CD4-positive, alpha-beta T cell treated with Interleukin-10 for 1 hour (primary cell): ENCODE measurements at places on chromosomes 5 and 9.

DNA sequence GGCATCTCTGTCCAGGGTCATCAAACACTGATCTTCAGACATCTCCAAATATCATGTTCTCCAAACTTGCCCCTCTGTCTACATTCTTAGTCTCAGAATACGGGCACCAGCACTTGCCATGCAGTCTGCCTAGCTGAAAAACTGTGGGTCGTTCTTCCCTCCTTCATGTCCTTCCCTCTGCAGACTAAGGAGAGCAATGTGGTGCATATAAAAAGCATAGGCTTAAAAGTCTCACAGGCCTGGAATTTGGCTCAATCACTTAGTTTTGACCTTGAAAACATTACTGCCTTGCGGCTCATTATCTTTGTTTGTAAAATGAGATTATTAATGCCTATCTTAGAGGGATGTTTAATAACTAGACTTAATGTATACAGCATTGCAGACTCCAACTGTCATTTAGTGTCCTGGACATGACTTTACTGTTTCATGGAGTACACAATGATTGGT, 362.8 kb downstream of the NPR3 start:
- DNase-seq = no peak

DNA sequence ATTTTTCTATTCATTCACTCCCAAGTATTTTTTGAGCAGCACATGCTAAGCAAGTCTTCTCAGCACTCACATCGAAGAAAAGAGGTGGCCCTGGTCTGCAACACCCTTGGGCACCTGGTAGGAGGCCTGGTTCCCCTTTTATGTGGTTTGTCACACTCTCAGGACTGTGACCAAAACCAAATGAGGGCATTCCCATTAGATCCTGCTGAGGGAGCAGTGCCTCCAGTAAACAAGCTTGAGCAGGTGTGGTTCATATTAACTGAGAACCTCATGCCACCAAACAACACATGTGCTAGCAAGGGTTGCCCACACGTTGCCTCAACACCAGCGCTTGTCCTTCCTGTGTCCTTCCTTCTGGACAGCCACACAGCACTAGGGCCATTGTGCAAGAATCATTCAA, 26.9 kb upstream of the SYK start:
- no peak for DNase-seq

DNA sequence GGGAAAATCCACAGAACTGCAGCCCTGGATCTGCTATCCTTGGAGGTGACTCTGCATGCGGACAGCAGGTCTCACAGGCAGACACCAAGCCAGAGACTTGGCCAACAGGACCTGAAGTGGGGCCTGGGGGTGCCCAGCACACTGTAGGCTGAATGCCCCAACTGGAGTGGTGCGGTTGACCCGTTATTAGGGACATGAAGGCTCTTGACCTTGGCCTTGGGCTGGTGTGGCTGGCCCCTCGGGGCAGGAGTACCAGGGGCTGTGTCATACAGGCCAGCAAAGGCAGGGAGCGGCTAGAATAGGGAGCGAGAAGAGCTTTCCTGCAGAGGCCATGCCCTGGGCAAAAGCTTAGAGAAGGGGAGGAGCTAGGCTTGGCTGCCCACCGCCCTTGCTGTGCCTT, 153.2 kb upstream of the MVB12B start:
- DNase-seq = no peak

DNA sequence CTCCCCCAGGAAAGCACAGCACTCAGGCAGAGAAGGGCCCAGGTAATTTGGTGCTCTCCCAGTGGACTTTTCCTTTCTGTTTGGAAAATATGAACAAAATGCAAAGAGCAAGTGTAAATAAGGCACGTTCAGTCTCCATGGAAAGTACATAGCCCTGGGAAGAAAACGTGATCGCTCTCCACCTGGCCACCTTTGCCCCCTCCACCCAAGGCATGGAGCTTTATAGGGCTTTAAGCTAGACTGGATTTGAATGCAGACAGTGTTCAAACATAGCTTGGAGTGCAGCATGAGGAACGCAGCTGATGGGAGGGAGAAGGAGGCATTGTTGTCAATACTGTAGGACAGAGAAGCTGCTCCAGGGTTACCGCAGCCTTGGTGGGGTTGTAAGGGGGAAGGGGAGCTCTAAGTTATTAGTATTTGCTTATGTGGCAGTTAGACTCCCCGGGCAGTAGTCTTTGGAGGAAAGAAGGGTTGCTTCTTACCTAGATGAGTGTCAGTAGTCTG, 500.2 kb downstream of the SPOCK1 start:
- no peak for DNase-seq
